ENCODE measurements at places on chromosomes 2 and 18.

DNA sequence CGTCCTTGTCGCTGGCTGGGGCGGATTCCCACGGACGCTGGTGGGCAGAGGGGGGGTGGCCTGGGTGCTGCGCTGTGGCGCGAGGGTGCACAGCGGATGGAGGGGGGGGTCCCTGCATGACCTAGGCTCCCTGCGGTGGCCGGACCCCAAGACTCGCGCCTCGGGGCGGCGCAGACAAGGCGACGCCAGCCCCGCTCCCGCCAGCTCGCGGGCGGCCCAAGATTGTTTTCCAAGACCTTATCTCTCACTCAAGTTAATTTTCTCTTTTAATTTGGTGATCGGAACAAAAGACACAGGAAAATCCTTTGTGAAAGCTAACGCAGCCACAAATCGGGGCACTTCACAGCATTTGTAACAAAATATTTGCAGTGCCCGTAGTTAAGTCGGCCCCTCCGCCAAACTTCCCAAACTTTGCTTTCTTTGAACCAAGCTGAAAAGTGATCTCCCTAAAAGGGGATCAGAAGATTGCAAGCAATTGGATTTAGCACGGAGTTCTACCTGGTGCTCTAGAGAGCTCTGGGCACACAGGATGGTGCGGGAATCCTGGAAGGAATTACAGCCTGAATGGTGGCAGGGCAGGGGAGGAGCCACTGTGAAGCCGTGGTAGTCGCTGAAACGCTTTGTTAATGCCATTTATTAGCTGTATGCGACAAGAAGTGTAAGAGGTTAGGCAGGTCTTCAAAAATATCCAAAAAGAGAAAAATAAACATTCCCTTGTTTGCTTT lies 4.8 kb upstream of the ID2 start:
- DNase-seq, result peak; percentile 58

DNA sequence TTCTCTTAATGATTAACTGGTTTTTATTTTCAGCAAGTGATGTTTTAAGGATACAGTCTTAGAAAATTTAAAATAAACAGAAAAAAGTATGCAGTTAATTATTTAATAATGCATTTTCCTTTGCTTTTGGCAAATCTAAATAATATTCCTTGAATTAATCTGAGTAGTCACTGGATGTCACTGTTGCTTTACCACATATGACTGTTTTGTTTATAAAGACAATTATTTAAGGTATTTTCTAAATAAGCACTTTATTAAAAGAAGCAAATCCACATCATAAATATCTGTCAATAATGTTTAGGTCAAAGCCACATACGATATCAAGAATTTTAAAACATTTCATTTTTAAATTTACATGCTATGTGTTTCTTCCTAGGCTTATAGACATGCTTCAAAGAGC lies 40.6 kb upstream of the TFPI start:
- DNase-seq, result no peak

DNA sequence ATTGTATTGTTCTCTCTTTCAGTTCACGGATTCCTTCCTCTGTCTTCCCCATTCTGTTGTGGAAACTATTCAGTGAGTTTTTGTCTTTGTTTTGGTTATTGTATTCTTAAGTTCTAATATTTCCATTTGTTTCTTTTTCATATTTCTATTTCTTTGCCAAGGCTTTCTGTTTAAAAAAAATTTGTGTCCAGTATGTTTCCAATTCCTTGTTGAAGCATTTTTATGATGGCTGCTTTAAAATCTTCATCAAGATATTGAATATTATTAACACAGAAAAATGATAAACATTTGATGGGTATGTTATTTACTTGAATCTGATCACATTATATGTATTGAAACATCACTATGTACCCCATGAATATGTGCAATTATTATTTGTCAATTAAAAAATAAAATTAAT lies 42.4 kb downstream of the ASB1 start:
- no peak for DNase-seq

DNA sequence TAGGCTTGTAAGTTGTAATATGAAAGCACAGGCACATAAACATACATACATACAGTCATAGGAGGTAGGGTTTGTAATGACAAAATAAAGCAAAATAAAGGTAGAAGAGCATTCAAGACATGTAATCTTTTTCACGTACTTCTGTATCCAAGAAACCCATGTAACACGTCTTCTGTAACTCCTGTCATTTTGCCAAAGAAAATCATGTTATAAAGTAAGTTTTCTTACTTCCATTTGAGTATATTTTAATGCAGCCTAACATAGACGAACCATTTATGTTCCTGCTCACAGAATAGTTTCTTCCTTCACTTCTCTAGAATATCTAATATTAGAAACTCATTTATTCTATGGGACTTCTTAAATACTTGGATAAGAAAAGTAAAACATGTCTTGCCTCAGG lies 1884.0 kb upstream of the CELF4 start:
- DNase-seq, result no peak

GRCh38 chr2:123415678-123416077 lies 609.4 kb upstream of the CNTNAP5 start:
- no peak for DNase-seq

GRCh38 chr2:11406267-11406957 lies 59.5 kb downstream of the E2F6 start:
- no peak for DNase-seq

GRCh38 chr2:226788064-226788463 lies 11.6 kb downstream of the IRS1 start:
- no peak for DNase-seq

DNA sequence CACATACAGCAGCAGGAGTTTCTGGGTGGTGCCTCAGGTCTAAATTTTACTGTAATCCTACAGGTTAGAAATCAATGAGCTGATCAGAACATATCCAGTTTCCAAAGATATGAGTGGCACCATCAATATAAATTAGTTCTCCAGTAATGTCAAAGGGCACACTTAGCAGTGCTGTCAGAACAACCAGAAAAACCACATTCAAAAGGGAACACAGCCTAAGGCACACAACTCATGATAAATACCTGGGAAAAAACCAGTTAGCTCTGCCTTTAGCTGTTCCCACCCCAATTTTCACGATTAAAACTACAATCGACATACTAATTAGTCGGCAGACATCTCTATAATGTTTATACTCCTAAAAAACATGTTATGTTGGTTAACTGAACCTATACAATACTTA lies 31.5 kb downstream of the ATP8B1 start:
- DNase-seq, result no peak

DNA sequence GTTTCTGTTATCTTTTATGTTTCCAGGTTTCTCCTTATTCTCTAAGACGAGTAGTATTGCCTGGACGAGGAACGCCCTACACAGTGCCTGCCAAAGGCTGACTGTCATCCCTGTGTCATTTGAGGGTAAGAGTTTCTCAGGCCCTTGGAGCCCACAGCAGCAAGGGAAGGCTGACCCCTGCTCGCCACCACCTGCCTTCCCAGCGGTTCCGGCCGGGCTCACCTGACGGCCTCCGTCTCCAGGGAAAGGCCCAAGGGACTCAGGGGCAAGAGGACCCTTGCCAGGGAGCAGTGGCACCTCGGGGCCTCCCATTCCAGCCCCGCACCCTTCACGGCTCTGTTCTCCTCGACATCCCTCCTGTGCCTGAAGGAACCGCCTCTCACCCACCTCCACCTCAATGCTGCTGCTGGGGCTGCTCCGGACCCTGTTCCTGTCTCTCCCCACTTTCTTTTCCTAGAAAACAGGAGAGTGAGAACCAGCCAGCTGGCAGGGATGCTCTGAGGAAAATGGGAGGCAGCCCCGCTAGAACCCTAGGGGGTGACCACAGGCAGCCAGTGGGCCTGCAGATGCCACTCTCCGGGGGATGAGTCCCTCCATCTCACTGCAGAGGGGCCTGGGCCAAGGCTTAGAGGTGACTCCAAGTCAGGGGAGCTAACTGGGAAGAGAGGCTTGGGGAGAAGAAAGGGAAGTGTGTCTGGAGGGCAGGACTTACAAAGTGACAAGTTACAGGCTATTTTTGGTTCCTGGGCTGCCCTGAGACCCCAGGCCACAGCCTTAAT lies 1.9 kb downstream of the LIMS2 start:
- DNase-seq, result no peak

DNA sequence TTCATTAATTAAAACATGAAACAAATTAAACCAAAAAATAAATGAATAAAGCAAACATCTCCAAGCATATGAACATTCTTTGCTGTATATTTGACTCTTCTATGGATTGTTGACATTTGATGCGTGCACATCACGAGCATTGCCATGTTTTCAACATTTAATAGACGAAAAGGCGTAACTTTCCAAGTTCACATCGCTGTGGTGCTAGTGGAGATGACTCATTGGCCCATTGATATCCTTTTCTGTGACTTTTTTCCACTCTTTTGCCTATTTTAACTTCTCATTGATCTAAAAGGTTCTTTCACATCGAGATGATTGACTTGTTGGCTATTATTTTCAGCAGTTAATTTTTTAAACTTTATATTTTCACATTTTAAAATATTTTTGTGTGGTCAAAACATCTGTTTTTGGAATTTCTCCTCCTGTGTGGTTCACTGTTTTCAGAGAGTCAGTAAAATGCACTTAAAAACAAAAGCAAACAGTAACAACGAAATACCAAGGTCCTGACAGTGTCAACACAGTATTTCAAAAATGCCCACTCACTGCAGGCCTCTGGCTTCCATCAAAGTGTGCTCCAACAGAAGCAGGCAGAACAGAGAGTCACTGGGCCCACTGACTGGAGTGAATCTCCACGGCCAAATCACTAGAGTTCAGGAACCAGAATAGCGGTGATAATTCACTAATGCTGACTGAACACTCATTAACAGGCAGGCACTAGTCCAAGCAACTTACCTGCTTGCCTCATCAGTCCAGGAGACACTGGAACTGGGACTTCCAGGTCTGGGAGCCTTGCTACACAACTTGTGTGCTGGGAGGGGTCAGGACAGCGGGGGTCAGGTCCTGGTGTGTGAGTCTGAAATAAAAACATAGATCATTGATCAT lies 372.2 kb upstream of the SMIM21 start:
- DNase-seq, result no peak

- DNase-seq, result no peak
Measured at GRCh38 chr2:46086578-46087070, 210.6 kb upstream of the EPAS1 start.

DNA sequence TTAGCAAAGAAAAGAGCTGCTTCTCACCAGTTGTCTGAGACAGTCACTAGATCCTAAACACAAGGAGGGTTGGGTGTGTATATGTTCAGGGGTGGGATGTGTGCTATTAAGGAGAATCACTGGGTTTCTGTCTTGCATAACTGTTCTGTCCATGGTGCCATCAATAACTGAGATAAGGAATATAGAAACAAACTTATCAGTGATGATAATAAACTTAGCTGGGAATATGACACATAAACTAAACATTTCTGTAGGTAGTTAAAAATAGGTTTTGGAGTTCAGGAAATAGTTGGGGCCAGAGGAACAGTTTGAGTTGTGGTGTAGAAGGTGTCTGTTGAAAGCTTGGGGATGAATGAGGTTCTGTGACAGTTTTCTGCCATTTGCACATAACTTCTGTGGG lies 17.4 kb downstream of the NAPG start:
- no peak for DNase-seq

GRCh38 chr2:240636563-240637115 lies 11.4 kb downstream of the GPR35 start:
- DNase-seq, result no peak

GRCh38 chr2:145957929-145958328 lies 1438.0 kb upstream of the ZEB2 start:
- no peak for DNase-seq

DNA sequence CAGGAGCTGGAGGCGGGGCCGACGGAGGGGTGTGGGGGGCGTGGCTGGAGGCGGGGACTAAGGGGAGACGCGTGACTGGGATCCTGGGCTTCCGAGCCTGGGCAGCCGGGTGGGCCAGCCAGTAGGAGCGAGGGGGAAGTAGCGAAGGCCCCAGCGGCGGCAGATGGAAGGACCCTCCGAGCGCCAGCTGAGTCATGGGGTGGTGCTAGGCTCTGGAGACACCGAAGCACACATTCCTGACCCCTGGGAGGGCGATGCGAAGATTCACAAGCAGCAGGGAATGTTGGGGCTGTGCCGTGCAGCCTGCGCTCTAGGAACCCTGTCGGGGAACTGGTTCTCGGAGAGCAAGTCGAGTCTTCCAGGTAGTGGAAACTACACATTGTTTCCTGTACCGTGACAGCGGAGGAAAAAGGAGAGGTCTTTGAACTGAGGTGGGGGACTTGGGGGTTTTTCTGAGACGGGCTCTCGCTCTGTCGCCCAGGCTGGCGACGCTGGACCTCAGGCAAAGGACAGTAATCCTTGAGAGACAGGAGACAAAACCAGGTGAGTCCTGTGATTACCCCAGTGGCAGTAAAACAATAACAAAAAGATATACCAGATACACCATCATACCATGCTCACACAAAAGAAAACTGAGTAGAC lies 650 bp upstream of the AFG3L2 start:
- DNase-seq, result peak; percentile 52

- DNase-seq, result no peak
Measured at GRCh38 chr18:36411745-36412168, 114.2 kb downstream of the FHOD3 start.

GRCh38 chr18:70453058-70453775 lies 164.4 kb downstream of the SOCS6 start:
- DNase-seq, result no peak

- DNase-seq, result no peak
Measured at GRCh38 chr2:109230941-109231420, 102.0 kb downstream of the SH3RF3 start.

GRCh38 chr2:20917719-20918572 lies 95.0 kb upstream of the LDAH start:
- DNase-seq, result peak; percentile 25

DNA sequence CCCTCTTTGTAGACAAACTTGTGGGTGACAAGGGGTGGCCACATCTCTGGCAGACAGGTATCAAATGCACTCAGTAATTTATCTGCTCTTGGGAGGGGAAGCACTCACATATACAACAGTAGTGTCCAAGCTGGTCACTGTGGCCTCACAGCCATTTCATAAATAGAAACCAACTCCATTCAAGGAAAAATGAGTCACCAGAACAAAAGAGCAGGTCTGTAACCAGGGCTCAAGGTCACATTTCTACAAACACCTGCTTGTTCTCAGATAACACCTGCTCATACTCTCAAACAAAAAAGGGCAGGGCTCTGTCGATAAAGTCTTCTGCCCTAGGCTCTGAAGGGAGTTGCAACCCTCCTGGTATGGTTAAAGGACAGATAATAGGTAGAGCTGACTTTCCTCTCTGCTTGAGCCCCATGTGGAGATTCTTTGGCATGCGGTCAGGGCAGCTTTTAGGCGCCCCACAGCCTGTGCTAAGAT lies 459.0 kb downstream of the BCL11A start:
- peak; percentile 52 for DNase-seq

- DNase-seq, result no peak
Measured at GRCh38 chr2:108542071-108542470, 7.8 kb downstream of the LIMS1 start.

- DNase-seq, result no peak
Measured at GRCh38 chr2:189171956-189172609, 7.5 kb downstream of the COL5A2 start.

- DNase-seq, result no peak
Measured at GRCh38 chr2:136750065-136750464, 15.3 kb upstream of the THSD7B start.

DNA sequence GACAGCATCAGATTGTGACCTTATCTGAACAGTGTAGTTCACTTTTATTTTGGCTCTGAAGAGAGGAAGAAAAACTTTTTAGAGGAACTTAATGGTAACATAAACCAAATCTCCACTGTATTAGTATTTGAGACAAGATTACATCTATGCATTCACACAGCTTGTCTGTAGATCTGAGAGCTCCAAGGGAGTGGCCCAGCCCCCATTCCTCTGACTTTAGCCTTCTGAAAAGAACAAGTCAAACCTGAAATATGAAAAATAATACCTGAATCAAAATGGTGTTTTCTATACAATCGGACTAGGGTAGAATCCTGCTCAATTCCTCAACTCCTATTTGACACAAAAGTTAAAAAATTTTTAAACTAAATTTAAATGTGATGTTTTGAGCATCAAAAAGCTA lies 23.1 kb downstream of the STARD7 start:
- no peak for DNase-seq
